Stimulated activated CD4-positive, alpha-beta T cell treated with anti-CD3 and anti-CD28 coated beads, TNF-alpha, amount 100 ng/mL, for 4 hours (primary cell): ENCODE measurements at places on chromosomes 2 and 18.

- no peak for DNase-seq
Measured at GRCh38 chr18:34704823-34705222, 5.3 kb upstream of the DTNA start.

DNA sequence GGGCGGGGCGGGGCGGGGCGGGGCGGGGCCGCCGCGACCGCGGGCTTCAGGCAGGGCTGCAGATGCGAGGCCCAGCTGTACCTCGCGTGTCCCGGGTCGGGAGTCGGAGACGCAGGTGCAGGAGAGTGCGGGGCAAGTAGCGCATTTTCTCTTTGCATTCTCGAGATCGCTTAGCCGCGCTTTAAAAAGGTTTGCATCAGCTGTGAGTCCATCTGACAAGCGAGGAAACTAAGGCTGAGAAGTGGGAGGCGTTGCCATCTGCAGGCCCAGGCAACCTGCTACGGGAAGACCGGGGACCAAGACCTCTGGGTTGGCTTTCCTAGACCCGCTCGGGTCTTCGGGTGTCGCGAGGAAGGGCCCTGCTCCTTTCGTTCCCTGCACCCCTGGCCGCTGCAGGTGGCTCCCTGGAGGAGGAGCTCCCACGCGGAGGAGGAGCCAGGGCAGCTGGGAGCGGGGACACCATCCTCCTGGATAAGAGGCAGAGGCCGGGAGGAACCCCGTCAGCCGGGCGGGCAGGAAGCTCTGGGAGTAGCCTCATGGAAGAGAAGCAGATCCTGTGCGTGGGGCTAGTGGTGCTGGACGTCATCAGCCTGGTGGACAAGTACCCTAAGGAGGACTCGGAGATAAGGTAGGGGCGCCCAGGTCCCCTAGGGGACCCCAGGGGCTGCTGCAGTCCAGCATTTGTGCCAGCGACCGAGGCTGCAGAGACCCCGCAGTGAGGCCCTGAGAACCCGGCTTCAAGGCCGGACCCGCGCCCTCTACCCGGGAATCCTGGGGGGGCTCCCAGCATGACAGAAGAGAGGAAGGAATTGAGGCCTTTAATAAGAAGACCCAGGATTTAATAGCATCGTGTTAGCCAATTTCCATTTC is at the start of gene KHK:
KHK (plus strand) TSS at position 49 of the 870 bp plus-strand sequence; CDS start at position 537, 488 bp downstream.
- no peak for DNase-seq

DNA sequence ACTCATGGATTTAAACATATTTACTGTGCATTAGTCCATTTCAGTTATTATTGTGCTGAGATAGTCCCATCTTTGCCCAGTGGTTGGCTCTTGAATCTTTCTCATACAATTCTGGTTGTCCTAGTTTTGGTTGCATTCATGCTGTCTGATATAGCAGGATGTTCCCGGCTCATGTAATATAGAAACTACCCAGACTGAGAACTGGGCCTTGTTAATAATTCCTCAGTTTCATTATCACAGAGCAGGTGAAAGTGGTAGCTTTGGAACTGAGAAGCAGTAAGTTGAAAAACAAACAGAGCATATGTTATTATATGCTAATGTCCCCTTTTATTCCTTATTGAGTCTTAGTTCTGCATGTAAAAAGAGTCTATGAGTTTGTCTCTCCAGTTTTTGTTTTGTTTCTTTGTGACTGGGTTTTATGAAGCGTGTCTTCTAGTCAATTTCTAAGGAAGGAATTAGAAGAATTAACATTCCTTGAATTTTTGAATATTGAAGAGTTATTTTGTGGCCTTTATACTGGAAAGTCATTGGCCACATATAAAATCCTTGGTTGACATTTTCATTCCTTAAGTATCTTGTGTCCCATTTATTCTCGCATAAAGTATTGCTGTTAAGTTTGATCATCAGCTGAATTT is 43.3 kb downstream of the EIF5B start:
- no peak for DNase-seq

DNA sequence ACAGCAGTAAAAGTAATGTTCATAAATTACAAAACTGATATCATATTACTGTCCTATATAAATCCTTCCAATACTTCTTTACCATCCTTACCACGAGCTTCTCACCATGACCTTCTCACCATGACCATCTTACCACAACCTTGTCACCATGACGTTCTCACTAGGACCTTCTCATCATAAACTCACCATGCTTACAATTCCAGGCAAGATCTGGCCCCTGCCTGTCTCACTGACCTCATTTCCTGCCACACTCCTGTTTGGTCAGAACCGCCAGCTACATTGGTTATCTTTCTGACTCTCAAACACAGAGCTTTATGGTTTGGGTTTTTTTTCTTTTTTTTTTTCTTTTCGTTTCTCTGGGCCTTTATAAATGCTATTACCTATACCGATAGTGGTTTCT is 827.6 kb downstream of the RNF144A start:
- DNase-seq, result no peak

- no peak for DNase-seq
Measured at GRCh38 chr2:20670315-20671035, 3.5 kb downstream of the GDF7 start.

DNA sequence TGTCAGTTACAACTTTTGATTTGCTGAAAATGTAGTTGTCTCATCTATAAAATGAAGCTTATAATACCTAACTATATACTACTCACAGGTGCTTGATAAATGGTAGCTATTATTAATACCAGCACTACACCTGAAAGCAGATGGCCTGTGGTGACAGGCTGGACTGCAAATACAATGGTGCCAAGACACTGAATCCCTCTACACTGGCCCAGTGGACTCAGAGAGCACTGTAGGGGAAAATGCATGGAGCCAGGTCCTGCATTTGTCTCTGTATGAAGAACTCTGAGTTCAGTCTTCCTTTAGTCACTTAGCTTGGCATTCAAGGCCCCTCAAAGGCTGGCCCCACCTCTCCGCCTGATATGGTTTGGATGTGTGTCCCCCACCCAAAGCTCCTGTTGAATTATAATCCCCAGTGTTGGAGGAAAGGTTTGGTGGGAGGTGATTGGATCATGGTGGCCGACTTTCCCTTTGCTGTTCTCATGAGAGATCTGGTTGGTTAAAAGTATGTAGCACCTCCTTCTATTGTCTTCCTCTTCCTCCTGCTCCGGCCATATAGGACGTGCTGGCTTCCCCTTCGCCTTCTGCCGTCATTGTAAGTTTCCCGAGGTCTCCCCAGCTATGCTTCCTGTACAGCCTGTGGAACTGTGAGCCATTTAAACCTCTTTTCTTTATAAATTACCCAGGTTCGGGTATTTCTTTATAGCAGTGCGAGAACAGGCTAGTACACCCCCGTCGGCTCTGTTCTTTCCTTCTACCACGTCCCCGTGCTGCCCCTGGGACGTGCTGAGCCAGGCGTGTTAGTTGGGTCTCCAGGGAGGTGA is 11.1 kb upstream of the NTSR2 start:
- no peak for DNase-seq

DNA sequence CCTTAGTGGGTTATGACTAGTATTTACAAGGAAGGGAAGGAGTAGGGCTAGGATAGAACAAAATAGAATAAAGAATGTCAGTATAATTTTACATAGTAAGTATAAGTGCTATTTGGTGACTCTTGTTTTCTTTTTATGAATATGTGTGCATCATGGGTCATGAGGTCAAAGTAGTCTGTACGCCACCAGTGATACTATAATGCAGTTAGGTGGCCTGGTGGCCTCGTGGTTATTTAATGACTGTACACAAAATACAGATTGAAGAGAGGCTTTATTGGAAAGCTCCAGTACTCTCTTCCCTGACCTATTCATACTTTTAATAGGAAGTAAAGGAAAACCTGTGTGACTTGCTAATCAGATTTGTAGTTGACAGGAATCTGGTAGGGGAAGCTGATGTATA is 27.3 kb downstream of the CAB39 start:
- DNase-seq, result no peak

DNA sequence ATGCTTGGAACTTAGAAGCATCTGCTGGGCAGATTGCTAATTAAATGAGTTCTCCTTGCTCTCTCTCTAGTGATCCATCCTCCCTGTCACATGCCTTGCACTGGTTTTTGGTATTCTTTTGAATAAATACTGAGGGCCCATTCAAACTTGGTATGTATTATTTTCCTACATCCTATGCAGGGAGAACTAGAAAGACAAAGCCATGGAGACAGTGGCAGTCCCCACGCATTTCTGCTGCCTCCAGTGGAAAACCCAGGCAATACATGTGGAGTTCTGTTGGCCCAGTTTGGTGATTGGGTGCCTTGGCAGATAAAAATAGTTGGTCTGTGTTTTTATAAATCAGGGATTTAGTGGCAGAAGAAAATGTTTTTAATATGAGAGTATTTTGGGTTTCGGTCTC is 68.7 kb downstream of the DIS3L2 start:
- DNase-seq, result no peak

- no peak for DNase-seq
Measured at GRCh38 chr2:101160454-101160853, 9.3 kb upstream of the TBC1D8 start.

GRCh38 chr2:239778861-239779558 is 246.1 kb downstream of the NDUFA10 start:
- DNase-seq, result no peak

DNA sequence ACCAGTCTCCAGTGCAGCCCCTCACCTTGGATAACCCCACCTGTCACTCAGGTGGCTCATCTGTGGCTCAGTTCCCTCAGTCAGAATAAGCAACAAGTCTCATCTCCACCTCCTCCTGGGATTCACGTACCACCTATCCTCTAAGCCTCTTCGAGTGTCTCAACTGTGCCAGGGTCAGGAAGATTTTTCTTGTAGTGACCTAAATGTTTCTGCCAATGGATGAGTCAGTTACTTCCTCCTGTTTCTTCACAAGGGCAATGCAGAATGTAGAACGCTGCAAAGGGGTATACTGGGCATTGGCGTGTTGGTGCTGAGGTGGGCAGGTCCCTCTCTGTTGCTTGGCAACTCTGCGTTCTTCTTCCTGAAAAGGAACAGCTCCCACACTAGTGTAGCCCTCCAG is 213.3 kb upstream of the CXCR4 start:
- DNase-seq, result no peak
